ENCODE measurements at places on chromosomes 2 and 18.

- no peak for DNase-seq
Measured at GRCh38 chr2:33107690-33108482, 161.1 kb downstream of the LTBP1 start.

DNA sequence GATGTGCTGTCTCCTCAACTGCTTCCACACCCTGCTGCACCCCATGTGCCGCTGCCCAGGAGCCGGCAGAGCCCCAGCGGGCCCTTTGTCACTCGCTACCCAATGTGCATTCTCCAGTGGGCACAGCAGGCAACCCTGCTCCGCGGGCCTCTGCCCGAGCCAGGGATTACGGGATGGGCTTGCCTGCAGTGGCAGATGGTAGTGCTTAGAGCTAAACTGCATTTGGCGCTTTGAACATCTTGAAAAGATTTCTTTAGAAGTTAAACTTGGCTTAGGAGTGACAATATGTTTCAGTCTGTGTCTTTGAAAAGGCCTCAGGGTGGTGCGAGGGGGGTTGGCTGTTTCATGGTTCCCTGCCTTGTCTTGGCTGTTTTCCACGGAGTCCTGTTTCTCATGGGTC lies 84.0 kb upstream of the BOD1L2 start:
- DNase-seq: no peak

DNA sequence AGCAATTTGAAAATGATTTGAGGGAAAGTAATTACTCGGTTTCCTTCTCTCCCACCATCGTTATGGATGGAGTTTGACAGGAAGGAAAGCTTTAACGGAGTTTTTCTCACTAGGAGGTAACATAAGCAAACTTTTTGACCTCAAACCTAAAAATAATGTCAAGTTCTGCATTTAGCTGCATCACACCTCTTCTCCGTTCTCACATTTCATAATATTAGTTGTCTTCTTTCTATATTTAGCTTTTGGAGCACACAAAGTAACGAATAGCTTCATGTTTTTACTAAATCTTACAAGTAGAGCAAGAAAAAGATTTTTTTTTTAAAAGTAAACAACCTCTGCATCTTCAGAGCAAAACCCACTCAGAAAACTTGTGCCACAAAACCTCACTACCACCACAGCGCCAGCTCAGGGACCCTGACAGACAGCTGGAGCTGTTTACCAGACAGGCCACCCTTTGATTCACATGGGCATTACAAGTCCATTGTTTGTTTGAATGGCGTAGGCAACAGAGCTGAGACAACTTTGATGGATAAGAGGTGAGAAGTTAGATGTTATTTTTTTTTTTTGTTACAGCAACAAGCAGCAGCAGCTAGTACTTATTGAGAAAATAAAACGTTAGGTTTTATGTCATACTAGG lies 21.9 kb upstream of the ICOS start:
- DNase-seq: no peak

DNA sequence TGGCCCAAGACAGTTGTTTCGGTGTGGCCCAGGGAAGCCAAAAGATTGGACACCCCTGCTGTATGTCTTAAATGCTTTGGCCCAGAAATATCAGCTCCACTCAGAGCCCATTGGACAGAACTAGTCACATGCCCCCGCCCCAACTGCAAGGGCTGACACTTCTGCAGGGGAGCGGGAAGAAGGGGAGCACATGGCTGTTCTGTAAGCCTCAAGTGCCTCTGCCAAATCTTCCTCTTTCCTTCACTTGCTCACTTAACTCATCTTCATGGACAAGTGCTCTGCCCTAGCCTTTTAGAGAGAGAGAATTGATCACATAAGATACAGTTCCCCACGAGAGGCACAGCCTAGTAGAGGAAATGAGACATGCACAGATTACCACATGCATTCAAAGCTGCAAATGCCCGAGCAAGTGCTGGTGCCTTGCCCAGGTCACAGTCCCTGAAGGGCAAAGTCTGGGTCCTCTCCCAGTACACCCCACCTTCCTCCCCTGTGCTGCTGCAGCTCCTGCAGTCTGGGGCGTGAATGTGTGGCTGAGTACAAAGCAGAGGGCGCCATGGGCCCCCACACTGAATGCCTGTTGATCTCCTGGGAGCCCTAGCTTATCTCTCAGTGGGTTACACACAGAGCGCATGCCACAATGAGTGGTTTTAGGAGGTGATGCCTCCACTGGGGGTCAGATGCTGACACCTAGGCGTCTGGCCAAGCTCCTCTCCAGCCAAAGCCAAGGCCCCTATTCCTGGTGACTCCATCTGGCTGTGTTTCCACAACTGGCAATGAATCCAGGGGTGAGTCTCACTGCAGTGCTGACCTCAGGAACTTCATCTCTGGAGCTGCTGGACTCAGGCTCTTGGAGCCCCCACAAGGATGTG lies 135.3 kb downstream of the CTIF start:
- no peak for DNase-seq

- no peak for DNase-seq
Measured at GRCh38 chr2:134341476-134341875, 87.6 kb downstream of the MGAT5 start.

DNA sequence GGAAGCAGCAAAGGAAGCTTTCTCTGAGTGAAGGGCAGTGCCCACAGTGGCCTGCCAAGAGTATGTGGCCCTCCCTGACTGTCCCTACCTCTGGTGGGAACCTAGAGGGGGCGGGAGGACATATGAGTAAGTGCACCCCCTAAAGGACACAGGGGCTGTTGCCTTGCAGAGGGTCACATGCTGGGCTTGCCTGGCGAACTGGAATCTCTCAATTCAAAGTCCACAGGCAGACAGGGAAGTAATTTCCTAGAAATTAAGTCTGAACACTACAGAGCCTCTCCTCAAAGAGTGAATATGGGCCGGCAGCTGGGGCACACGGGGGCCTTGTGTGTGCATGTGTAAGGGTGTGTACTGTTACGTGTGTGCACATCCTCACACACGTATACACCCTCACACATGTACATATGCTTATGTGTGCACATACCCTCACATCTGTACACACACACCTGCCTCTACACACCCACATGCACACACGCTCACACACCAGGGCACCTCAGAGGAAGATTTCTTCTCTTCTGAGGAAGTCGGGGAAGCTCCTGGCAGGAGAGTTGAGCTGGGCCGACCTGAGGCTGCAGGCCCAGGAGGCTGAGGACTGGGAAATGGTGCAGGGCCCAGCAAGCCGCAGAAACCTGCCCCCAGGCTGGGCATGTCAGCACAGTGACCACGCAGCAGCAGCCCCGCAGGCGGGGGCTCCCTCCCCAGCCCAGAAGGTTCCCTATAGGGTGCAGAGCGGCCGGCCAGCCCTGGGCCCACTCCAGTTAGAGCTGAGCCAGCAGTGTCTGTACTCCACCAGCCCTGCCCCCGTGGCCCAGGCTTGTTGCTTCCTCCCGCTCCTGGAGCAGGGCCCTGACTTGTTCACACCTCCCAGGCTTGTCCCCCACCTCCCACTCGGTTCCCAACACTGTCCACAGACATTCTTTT lies 77.4 kb upstream of the TAF1B start:
- DNase-seq: no peak

- DNase-seq: no peak
Measured at GRCh38 chr2:217299590-217299989, 439.7 kb upstream of the TNP1 start.

GRCh38 chr2:217632043-217632442 lies 370.8 kb downstream of the TNS1 start:
- DNase-seq: no peak

- DNase-seq: no peak
Measured at GRCh38 chr2:151020411-151020810, 241.3 kb downstream of the RBM43 start.

GRCh38 chr2:200360364-200360763 lies 53.9 kb downstream of the SPATS2L start:
- DNase-seq: no peak

DNA sequence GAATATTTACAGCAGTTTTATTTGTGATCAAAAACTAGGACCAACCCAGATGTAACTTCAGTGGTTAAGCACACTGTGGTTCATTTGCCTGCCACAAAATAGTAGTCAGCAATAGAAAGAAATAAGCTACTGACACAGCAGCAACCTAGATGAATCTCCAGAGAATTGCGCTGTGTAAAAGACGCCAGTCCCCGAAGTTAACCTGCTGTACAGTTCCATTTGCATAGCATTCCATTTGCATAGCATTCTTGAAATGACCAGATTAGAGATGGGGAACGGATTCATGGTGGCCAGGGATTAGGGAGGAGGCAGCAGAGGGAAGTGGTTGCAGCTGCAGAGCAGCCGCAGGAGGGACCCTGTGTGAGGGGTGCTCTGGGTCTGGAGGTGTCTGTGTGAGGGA lies 39.3 kb upstream of the NFATC1 start:
- DNase-seq: no peak

DNA sequence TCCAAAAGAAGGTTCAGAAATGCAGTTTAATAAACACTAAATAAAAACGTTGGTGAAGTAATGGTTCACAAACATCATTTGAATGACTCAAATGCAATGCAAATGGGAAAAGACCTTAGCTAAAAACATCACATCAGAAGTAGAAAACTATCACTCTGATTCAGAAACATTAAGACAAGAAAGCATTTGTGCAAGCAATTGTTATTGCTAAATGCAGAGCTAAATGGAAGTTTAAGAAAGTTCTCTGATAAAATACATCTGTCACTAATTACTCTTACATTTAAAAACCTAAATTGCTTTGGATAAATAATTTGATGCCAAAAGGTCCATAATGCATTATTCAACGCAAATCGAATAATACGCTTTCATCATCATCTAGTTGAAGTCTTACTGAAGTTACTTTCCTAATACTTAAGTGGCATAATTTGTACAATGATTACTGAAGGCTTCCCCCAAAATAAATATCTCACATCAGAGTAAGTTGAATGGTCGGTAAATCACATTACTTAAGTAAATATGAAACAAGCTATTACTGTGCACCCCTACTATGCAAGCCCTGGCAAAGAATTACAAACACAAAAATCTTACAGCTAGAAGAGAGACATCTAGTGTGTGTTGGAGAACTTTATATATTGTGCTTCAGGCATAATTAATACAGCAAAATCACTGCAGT lies 105.7 kb upstream of the KCTD1 start:
- DNase-seq: no peak

- DNase-seq: no peak
Measured at GRCh38 chr18:3593381-3593903, 143.5 kb downstream of the TGIF1 start.

DNA sequence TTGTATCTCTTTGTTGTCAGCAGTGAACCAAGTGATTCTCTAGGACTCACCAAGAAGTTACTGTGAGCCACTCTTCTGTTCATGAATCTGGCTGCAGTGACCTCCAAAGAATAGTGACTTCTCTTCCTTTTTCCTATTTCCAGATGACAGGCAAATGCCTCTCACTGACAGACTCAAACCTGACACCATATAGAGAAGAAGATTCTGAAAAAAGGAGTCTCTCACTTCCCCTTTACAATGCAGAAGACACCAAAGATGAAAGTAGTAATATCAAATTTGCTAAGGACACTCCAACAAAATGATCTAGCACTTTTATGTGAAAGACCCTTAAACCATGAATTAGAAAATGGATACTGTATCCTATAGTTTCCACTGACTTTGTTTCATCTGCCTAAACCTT lies 44.4 kb upstream of the SETBP1 start:
- DNase-seq: no peak

DNA sequence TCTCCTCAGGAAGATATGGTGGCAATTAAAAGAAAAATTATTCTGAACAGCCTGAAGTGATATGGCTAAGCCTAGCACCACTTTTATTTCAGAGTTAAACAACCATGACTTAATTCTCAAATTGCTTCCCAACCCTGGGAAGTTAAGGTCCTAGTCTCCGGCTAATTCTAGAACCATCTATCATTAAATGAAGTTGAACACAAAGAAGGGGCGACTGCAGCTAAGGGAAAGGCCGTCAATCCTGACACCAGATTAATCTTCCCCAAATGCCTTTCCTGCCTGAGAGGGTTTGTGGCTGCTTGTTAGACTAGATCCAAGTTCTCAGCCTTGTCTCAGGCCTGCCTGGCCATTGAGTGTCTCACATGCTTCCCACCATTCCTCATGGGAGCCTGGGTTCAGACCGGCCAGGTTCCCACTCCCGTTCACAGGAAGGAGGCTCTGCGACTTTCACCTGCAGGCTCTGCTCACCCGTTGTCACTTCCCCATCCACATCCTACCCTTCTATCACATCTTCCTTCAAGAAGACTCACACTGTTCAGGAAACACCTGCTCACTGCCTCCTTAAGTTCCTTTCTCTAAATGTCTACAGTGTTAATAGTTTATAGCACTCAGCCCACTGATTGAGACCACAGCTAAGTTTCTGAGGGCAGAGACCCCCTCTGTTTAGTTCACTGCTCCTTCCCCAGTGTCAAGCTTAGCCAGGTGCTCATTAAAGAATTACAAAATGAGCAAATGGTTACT lies 282.9 kb upstream of the REV1 start:
- no peak for DNase-seq

DNA sequence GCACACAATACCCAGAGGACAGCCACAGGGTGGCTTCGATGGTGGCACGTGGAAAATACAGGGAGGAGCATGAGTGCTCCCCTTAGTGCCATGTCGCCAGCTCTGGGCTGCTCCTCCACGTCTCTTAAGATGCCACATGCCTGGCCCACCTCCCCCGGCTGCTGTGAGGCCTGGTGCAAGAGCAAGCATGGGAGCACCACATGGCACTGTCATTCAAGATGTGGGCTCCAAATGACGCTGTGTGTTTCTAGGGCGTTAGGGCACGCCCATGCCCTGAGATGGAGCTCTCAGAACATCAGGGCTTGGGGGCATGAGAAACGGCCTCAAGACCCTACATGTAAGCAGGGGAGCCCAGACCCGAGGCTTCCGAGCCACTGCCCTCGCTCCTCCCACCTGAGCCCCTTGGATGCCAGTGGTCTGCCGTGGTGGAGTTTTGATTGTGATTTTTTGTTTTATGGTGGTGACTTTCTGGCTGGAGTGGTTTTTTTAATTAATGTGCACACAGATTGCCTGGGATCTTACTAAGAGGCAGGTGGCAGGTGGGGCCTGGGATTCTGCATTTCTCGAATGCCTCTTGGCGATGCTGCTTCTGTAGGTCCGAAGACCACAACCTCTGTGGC lies 239.3 kb downstream of the GBX2 start:
- no peak for DNase-seq

DNA sequence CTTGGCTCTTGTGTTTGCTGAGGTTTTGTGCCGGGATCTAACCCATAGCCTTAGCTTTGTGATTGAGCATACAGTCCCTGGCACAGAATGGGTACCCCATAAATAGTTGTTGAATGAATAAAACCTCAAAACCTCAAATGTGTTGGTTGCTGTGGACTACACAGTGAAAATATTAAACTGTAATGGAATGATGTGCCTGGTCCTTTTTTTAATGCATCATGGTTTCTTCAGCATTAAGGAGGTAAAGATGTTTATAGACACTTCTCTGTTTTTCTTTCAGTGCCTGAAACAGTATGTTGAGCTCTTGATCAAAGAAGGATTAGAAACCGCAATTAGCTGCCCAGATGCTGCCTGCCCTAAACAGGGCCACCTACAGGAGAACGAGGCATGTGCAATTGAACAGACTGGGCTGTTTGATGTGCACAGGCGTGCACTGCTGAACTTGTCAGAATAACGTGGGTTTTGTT lies 97.0 kb downstream of the RNF144A start:
- DNase-seq: no peak

All from stimulated activated CD8-positive, alpha-beta memory T cell treated with anti-CD3 and anti-CD28 coated beads, Interleukin-4, amount 100 ng/mL, for 4 hours (primary cell).